Activated CD4-positive, alpha-beta T cell treated with anti-CD3 and anti-CD28 coated beads, Interleukin-2, amount 50 U/mL, for 16 hours (primary cell): ENCODE measurements at places on chromosomes 6 and 20.

DNA sequence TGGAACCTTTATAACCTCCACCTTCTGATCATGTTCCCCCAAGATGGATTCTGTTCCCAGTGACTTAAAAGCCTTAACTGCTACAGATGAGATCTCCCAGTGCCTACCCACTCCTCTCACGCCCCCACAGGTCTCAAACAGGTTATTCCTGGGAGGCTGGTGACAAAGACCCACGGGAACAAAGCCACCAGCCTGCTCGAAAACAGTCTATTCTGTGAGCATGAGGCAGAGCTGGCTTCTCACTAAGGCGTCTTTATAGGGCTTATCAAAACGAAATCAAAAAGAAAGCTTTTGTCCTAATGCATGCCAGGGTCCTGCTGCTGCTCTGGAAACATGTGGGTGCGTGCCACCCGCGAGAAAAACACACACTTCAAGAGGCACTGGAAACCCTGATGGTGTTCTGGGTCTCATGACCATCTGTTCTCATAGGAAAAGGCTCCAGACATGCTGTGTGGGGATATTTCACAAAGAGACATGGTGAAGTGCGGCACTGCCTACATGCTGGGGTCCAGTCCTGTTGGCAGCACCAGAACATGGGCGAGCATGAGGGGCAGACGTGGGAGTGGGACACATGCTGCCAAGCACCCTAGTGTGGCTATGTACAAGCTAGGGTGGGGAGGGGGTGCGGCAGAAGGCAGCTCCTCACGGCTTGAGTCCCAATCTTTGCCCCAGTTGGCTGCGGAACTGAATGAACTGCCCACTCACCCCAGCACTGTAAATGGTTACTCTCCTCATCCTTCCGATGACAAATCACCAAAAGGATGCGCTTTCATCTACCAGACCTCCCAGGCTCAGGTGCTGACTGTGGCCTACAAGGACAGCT, 2.1 kb downstream of the FKBP1A start:
- DNase-seq = no peak

- no peak for DNase-seq
These were observed 2.5 kb upstream of the ARFGEF3 start for GRCh38 chr6:138159246-138159645.

DNA sequence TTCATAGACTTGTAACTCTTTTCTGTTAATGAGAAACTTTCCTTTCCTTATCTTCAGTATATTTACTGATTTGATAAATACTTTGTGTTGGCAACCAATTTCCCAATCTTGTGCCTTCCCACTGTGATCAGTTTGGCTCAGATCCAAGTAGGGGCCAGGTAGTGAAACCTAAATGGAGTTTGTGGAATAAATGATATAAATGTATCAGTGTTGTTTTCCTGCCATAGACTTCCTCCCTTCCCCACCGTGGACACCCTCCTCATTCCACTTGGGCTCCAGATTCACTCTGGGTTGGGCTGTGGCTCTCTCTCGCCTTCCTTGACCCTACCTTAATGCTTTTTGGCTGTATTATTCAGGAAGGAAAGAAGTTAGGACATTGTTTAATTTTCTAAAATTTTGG, 1.3 kb downstream of the ZKSCAN3 start:
- DNase-seq = no peak

GRCh38 chr6:127854009-127854408, 46.8 kb downstream of the THEMIS start:
- no peak for DNase-seq

DNA sequence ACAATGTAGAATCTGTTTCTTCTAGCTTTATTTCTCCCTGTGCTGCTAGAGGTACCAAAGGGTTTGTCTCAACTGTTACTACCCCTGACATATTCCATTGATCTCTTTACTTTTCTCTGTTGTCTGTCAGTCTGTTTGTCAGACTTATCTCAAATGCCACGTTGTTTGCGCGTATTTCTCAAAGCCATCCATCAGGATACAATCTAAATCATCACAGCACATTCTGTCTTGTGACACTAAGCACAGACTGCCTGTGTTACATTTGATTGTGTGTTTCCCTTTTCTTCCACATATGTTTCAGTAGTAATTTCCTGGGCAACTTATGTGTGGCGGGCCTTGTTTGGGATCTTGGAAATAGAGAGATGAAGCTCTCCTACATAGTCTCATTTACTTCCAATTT, 30.2 kb upstream of the SERINC3 start:
- no peak for DNase-seq

GRCh38 chr20:55656231-55656775, 349.0 kb downstream of the CBLN4 start:
- DNase-seq = no peak

GRCh38 chr6:116008470-116009243, 52.0 kb downstream of the FRK start:
- DNase-seq = no peak

DNA sequence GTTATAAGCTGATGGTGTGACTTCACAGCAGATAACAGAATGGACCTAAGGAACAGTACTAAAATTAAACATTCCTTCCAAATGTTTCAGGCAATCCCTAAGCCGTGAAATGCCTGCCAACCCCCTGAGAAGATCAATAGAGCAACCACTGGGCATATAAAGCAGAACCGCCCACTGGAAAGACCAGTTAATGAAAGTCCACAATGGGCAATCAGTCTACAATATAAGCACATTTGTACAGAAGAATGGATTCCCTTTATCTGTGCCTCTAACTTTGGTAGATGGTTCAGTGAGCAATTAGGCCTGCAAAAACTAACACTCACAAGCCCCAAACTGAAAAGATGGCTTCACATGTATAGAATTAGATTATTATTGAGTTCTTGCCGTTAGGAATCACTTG, 286.6 kb downstream of the UBE3D start:
- DNase-seq = no peak

DNA sequence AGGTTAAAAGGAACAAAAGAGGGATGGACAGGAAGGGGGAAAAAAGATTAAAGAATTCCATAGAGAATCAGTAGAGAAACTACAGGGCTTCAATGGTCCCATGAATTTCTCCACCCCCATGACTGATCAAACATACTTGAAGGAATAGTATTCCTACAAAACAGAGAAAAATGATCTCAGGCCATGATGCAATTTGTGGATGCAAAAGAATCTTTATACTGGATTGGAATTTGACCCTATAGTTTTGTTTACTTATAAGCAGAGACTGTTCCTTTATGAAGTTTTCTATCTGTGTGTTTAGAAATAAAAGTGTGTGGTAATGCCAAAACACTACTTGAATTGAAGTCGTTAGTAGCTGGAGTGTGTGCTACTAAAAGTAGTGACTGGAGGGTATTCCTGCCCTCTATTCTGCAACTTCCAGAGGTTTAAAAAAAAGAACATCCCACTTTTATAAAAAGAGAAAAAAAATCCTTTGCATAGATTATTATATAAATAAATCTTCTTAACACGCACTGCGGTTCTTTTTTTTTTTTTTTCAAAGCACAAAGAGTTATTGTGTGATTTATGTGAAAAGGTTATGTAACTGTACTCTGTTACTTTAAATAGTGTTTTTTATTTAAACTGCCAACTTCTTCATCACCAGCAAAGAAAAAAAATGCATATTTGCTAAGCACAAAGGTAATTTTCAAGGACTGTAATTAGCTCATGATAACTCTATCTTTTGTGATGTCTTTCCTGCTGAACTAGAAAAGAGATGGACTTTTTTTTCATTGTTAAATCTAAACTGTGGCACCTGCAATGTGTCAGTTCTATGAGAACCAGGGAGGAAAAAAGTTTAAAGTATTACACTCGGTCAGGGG, 214.5 kb upstream of the CITED2 start:
- no peak for DNase-seq

- DNase-seq = no peak
These were observed 1088.2 kb upstream of the CITED2 start for GRCh38 chr6:140462453-140463311.
